Activated naive CD4-positive, alpha-beta T cell treated with anti-CD3 and anti-CD28 coated beads, Interleukin-2, amount 10 ng/mL, durations not matched to agents 5 hours and 36 hours (primary cell): ENCODE measurements at places on chromosomes 3 and 15. TPM values are rescaled to one million over a fixed set of nuclear protein-coding genes. Genes with fewer than 3 reads are reported as not detected.

FANCD2OS gene
- not detected for total RNA-seq

TNNC1 gene
- 2.1 TPM for total RNA-seq

ISLR gene
- not detected for total RNA-seq

GPR156 gene
- not detected for total RNA-seq

TMEM40 gene
- not detected for total RNA-seq

NANOGP8 gene
- not detected for total RNA-seq
